AML-193 (cell line): ENCODE measurements at places on chromosomes 12 and 14.

- DNase-seq: no peak
Measured at GRCh38 chr14:36756226-36756625, 94.6 kb downstream of the PAX9 start.

DNA sequence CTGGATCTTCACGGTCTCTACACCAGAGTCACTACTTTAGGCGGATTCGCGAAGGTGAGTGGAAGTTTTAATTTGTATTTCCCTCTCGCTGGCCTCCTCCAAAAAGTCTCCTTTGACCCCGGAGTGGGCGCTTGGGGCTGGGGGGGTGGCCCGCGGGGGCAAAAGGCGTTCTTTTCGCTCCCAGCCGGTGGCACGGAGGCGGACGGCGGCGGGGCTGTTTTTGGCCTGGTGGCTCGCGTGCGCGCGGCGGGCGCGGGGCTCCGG, 510 bp downstream of the ARID2 start:
- no peak for DNase-seq

DNA sequence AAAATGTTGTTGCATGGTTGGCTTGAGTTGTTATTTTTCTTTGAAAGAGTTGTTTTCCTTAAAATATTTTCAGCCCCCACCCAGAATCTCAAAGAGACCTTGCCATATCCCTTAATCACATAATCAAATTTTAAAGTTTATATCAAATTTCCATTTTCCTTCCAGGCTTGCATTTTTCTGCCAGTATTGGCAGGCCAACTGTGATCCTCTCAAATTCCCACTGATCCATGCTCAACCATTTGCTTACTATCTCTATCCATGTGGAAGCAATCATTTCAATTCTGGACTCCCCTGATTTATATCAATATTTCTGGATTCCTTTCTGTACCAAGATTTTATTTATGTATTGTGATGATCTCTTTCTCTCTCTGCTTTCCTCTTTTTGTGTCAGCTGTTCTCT, 64.2 kb upstream of the PYGL start:
- DNase-seq: no peak

GRCh38 chr12:31859232-31859977, 99.8 kb upstream of the RESF1 start:
- DNase-seq: no peak

- no peak for DNase-seq
Measured at GRCh38 chr12:94100211-94100627, 48.2 kb upstream of the PLXNC1 start.

GRCh38 chr12:118010903-118011302, 5.6 kb upstream of the RFC5 start:
- DNase-seq: no peak

GRCh38 chr12:77949943-77950342, 119.2 kb downstream of the NAV3 start:
- no peak for DNase-seq

GRCh38 chr14:63180011-63180410, 24.2 kb upstream of the RHOJ start:
- no peak for DNase-seq

DNA sequence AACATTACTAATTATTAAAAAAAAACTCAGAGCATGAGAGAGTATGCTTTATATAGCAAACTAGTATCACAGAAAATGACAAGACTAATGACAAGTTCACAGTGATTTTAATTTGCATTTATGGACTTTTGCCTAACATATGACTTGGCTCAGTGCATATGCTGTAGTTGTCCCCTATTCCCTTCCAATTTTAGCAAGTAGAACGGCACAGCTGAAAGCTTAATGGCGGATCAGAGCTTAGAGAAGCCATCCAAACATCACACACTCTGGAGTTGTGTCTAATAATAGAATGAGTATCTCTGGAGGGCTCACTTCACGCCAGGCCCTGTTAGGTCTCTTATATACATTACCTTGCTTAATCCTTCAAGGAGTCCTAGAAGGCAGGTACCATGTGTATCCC, 13.3 kb downstream of the CNIH1 start:
- DNase-seq: no peak

GRCh38 chr14:59176765-59177164, 11.7 kb upstream of the DAAM1 start:
- no peak for DNase-seq
